CD4-positive, alpha-beta T cell treated with Interleukin-1 beta for 1 hour (primary cell): ENCODE measurements at places on chromosomes 11 and 22.
A peak's percentile ranks its signal among the peaks of the same experiment; 100 is the strongest.

DNA sequence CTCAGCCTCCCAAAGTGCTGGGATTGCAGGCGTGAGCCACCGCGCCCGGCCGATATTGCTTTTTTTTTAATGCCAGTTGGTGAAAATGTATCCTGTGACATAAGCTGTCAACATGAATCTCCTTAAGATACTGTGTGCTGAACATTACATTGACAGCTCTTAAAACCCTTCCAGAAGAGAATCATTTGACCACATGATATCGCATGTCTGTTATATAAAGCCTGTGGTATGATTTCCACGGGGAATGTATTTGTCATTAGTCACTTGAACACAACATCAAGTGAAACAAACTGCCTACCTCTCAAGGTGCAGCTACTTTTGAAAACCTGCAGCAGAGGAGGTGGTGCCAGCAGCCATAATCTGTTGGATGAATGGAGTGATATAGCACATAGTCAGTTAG, 67.0 kb downstream of the BCL2L13 start:
- DNase-seq: no peak

DNA sequence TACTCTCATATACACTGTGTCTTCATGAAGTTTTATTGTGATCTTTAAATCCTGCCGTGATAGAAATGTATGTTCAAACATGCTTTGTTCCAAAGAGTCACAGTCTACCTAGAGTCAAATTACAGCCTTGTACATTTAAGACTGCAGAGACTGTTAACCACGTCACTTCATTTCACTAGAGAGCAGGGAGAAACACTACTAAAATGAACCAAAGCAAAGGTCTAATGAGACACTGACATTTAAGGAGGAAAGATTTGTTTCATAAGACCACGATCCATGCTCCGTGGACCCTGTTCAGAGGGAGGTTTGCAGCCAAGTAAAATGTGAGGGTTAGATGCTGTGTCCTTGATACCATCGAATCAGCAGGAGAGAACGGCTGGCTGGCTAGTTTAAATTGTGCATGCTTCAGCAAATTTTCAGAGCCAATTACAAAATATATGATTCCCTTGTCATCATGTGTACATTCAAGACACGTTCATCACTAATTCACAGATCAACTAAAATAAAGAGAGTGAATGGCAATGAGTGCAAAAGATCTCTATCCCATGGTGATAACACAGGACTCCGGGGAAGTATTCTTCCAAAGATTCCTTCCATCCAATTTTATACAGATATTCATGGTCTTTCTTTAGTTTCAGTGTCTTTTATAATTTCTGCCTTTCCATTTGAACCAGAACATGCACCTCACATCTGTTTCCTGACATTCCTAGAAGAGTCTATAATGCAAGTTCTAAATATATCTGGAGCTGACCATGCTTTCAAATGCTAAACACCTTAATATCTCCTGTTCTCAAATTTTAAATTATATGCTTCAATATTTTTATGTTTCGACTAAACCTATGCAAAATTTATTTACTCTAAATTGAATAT, 960.9 kb upstream of the FAT3 start:
- no peak for DNase-seq

- DNase-seq: no peak
Measured at GRCh38 chr22:48881326-48881980, 946.2 kb downstream of the BRD1 start.

GRCh38 chr11:64868904-64869570, 9.4 kb downstream of the EHD1 start:
- DNase-seq: no peak

DNA sequence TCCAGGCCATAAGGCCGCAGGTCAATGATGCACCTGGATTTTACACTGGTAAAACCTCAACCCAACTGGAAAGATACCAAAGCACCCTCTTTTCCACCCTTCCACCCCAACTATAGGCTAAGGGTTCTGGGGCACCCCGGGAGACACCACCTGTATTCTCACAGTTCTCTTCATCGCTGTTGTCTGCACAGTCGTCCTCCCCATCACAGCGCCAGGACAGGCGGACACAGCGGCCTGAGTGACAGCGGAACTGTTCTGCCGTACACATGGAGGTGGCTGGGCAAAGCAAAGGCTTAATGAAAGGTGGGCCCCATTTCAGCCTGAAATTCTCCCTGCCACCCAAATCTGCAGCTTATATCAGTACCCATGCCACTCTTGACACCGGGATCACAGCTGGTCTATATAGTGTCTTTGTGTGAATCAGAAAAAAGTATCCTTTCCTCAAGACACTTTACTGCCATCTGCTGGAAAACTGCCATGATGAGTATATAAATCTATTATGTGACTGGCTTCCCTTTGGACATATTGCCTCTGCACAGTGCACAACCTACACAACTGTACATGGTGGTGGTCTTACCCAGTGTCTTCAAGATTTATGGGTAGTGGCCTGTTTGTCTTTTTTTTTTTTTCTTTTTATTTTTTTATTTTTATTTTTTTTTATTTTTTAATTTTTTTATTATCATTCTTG, 21.5 kb downstream of the LRP4 start:
- DNase-seq: no peak

- no peak for DNase-seq
Measured at GRCh38 chr11:120515186-120515723, 3.7 kb downstream of the GRIK4 start.

DNA sequence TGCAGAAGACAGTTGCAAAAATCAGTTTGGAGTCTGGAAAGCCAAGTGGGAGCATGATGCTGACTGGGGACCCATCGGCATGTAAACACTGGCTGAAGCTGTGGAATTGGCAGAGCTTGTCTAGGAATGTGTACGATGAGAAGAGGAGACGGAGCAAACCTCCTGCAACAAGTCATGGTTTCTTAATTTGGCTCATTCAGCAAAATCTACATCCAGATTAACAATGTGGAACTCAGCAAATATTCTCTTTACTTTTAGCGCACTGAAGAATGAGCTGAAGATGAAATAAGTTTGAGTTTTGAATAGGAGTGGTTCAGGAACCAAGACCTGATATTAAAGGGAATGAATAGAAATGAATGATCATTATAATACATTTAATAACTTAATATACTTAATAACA, 26.6 kb downstream of the RASSF10 start:
- DNase-seq: no peak

- peak; percentile 86 for DNase-seq
Measured at GRCh38 chr11:116787786-116788486, at the start of gene ZPR1. TSS of gene ZPR1 (minus strand) at chr11:116788023. CDS start at chr11:116787990, 33 bp downstream.
